ENCODE measurements at places on chromosomes 16 and 17.

DNA sequence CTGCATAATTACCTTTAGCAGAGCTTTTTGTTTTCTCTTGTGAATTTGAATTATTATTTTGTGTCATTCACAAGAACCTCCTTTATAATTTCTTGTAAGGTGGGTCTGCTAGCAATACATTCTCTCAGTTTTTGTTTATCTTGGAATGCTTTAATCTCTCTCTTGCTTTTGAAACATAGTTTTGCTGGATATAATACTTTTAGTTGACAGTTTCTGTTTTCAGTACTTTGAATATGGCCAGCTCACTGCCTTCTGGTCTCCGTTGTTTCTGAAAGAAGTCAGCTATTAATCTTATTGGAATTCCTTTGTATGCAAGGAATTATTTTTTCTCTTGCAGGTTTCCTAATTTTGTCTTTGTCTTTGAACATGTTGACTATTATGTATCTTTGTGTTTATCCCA is 167.0 kb downstream of the MAP2K4 start:
- DNase-seq, result no peak

DNA sequence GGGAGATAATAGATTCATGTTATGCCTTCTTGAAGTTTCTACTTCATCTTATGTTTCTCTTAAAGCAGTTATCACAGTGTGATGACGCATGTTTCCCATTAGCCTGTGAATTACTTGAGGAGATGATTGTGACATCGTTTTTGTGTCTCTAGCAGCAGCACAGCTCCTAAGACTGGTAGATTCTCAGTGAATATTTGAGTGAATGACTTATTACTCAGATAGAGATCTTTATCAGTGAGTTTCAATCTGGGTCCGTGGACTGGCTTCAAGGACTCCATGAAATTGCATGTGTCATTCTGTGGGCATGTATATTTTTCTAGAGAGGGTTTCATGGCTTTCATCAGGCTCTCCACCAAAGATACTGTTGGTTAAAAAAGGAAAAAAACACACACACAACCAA is 29.9 kb downstream of the YPEL2 start:
- no peak for DNase-seq

- DNase-seq, result no peak
These were observed 3.6 kb upstream of the STAC2 start for GRCh38 chr17:39229274-39229913.

- DNase-seq, result no peak
These were observed at the start of gene TBX2 for GRCh38 chr17:61399131-61400065. Gene TBX2 (plus strand): TSS chr17:61399843. CDS start chr17:61400177, 334 bp downstream.

GRCh38 chr16:4507588-4508345 is 30.8 kb downstream of the CDIP1 start:
- no peak for DNase-seq

- DNase-seq, result peak; percentile 23
These were observed 56.0 kb downstream of the TNFRSF13B start for GRCh38 chr17:16915752-16916556.

DNA sequence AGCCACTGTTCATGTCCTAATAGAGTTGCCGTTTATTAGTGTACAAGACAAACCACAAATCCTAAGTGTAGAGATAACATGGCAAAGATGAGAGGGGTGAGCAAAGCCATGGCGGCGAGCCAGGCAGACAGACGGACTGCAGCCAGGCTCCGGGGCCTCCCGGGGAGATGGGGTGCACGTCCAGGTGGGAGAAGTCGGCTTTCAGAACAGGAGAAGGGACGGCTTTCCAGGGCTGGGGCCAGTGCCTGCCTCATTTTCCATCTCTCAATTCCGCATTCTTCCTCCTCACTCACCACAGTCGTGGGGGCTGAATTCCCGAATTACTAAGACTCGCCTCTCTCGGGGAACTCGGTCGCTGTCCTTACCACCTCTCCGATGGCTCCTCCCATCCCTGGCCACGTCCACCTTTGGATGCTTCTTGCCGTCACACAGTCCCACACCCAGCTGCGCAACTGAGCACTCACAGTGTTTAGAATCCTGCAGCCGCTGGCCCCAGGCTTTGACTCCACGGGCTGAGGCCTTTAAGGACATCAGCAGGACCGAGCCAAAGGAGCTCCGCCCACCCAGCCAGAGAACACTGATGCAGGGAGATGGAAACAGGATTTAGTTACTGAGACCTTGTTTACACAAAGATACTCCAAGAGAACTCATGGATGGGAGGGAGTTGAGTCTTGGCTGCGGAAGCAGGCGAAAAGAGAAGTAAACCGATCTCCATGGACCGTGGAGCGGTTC is 59.7 kb downstream of the RNF112 start:
- DNase-seq, result no peak

GRCh38 chr16:48619979-48620378 is 10.0 kb upstream of the N4BP1 start:
- DNase-seq, result no peak

- DNase-seq, result no peak
These were observed 4.6 kb upstream of the KLHL36 start for GRCh38 chr16:84643674-84644073.

DNA sequence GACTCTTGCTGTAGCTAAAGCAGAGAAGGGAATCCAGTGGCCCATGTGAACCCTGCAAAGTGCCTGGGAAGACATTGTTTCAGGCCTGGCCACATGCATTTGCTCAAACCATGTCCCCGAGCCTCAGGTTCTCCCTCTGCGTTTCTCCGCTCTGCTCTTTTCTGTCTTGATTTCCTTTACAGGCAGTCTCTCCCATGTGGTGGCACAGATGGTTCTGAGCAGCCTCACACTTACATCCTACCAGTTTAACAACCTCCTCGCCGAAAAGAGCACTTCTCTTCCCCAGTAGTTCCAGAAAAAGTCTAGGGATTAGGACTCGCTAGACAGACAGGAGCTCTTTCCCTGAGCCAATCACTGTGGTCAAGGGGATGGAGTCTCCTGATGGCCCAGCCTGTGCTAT is 28.3 kb upstream of the MYH10 start:
- DNase-seq, result no peak

DNA sequence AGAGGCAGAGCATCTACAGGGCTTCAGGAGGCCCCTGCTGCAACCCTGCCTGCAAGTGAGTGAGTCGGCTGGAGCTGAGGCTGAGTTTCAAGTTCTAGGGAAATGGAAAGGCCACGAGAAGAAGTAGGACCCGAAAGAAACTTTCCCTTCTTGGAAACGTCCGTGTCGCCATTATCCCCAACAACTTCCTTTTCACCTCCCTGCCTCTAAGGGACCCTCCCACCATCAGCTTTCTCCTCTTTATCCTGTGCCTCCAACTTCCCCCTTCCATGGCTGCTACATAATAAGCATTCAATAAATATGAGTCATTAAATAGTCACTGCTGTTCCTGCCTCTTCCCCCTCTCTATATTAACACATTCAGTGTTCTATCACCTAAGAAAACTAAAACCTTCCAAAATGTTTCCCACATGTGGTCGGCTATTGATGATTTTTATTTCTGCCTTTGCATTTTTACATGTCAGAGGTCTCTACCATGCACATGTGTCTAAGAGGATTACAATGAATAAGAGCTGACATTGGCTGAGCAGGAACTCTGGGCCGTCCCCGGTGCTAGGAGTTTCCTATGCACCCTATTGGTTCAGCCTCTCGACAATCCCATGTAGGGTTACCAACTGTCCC is 115.9 kb upstream of the TNRC6C start:
- DNase-seq, result no peak

DNA sequence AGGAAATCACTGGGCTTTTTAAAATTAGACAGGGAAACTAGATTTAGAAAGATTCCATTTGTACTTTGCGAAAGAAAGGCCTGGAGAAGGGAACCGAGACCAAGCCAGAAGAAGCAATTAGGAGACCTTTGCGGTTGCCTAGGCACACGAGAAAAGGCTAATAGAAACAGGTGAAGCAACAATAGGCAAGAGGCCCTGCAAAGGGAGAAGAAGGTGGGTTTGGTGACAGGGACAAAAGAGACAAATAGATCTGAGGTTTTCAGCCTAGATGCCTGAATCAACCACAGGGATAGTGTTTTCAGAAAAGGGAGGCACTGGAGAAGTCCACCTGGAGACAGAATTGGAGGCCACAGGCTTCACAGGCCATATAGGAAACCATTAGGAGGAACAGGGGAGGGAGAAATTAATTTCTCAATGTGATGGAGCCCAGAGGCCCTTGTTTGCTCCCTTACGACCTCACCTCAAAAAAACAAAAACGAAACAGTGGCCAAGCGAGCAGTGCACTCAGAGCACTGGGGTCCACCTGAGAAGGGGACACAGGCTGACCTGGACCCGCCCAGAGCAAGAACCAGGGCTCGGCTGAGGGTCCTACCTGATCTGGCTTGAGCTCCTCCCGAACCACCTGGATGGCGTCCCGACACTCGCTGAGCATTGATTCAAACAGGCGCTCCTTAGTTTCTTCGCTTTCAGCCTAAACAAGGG is 22.3 kb downstream of the SRP68 start:
- no peak for DNase-seq

DNA sequence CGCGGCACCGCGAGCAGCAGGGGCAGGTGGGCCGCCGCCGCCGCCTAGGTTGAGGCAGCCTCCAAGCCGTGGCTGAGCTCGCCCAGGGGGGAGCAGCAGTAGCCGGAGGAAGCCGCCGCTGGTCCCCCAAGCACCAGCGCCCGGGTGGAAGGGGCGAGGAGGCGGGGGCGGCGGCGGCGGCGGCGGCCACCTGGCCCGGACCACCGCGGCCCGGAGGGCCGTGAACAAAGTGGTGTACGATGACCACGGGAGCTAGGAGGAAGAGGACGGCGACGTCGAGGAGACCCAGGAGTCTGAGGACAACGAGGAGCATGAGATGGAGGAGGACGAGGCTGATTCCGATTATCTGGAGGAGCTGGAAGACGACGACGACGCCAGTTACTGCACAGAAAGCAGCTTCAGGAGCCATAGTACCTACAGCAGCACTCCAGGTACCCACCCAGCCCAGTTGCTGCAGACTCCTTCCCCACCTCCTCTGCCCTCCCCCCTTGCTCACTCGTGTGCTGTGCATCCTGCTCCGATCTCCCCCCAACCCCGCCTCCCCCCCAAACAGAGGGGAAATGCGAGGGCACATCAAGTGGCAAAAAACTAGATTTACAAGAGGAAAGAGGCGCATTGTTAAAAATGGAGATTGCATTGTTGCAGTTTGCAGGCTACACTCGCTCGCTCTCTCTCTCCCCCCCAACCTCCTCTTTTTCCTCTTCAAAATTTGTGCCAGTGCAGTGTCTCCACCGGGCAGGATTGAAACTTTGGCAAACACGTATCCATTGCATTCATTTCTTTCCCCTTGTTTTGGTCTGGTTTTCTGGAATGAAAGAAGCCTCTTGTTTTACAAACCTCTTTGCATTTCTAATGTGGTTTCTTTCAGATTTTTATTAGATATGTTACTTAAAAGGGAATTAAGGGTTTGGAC is 41.8 kb upstream of the AMZ2 start:
- DNase-seq, result no peak

- no peak for DNase-seq
These were observed 2.0 kb downstream of the AOC3 start for GRCh38 chr17:42853004-42853403.

DNA sequence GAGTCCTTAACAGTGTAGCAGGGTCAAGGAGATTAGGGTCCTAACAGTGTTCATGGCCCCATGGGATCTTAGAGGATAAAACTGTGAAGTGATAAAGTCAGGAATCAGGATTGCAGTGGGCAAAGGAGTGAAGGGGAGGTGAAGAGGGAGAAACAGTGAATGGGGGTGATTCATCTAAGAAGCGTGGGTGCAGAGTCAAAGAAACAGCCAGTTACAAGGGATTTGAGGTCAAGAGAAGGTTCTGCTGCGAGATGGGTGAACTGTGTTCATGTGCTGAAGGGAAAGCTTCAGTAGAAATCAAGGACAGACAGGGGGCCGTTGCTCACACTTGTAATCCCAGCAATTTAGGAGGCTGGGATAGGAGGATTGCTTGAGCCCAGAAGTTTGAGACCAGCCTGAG is 5.9 kb downstream of the GTF3C1 start:
- no peak for DNase-seq

- DNase-seq, result no peak
These were observed 74.1 kb downstream of the WNT3 start for GRCh38 chr17:46744441-46744840.

- DNase-seq, result no peak
These were observed 14.2 kb downstream of the ETV4 start for GRCh38 chr17:43531955-43532354.

DNA sequence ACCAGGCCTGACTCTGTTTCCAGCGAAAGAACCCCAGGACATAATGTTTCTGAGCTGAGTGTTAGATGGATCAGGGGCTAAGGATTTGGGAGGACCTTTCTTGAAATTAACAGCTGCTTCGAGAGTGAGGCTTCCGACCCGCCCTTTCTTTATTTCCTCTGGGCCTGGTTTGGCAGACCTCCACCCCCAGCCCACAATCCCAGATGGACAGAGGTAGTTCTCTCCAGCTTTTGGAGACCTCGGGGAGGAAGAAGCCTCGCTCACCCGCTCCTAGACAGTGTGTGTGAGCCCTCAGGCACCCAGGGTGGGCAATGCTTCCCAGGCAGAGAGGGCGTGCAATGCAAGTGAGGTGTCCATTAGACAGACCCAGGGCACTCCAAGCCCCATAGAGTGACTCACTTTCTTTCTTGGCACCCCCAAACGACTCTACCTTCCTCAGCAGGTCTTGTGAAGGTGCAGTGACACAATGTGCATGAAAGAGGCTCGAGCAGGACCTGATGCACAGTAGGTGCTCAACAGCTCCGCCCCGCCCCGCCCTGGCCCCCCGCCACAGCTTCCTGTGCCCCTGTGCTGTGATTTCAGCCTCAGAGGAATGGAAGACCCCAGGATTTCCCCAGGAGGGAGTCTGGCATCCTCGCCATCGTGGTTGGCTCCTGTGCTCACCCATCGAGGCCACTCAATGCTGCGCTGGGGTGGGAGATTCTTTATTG is 50.7 kb upstream of the TOB1 start:
- DNase-seq, result no peak

GRCh38 chr17:71176331-71176730 is 944.5 kb upstream of the SOX9 start:
- no peak for DNase-seq

GRCh38 chr17:5587438-5588032 is 3.2 kb upstream of the NLRP1 start:
- DNase-seq, result no peak

GRCh38 chr17:67648032-67648905 is 69.5 kb upstream of the NOL11 start:
- no peak for DNase-seq

GRCh38 chr16:70395345-70395901 is 43.5 kb downstream of the ST3GAL2 start:
- DNase-seq, result peak; percentile 68

DNA sequence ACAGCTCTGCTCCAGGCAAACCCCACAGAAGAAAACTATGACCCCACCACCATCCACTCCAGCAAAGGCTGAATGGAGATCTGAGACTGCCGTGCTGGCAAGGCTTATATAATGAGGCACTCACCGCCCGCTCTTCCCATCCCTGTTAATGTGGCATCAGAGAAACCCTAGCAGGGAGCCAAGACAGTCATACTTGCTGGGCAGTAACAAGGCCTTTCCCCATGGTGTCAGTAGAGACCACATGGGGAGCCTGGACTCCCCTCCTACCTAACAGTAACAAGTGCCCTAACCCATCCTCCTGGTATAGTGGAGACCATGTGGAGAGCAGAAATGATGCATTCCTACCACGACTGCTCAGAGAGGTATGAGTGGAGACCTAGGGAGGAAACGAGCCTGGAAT is 235.2 kb downstream of the C16orf78 start:
- DNase-seq, result no peak
